Left renal pelvis (tissue), 4 donors: ENCODE measurements at places on chromosomes 1 and 21. TPM values are rescaled to one million over a fixed set of nuclear protein-coding genes. Genes with fewer than 3 reads are reported as not detected.

The NTMT2 gene
- polyA plus RNA-seq, result not detected

The SPOCD1 gene
- polyA plus RNA-seq, result 0.26 TPM

The DIRAS3 gene
- polyA plus RNA-seq, result 3.5 TPM

The TMEM59 gene
- 316 TPM for polyA plus RNA-seq

- DNase-seq, result no peak
Observed at GRCh38 chr1:102098536-102098935, 101.8 kb upstream of the OLFM3 start.

DNA sequence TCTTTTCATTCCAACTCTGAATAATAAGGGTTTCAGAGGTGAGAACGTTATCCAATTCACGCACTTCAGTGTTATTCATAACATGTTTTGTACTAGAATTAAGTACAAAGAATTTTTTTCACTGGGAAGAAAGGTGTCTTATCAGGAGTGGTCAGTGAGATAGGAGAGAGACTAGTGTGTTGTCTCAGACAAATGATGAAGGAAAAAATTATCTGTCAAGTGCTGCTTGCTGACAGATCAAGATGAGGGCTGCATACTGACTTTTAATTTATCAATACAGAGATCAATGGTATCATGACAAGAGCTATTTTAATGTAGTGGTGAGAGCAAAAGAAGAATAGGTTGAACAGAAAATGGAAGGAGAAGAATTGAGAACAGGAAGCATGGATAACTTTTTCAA lies 402.4 kb downstream of the KCNT2 start:
- DNase-seq, result no peak

DNA sequence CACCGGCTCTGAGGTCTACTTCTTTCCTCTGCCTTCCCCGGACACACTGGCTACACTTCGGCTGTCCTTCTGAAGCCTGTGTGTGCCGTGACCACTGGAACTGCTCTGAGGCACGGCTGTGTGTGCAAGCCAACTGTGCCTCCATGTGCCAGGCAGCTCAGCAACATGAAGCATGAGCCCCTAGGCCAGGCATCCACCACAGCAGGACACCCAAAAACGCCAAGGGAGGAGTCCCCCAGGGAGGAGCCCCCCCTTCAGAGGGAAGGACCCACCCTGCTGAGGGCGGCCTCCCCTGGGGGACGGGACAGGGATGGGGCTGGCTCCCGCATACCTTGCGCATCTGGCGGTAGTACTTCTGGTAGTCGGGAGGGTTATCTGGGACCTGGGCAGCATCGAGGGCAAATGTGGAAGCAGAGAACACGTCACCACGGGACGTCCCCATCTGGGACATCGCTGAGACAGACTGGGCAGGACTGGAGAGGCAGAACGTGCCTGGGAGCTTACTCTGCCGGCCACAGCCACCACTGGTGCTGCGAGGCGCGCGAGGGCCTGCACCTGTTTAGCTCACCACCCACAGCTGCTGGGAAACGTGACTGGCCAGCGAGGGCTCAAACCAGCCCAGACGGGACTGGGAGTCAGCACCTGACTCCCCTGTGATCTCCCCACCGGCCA lies 20.5 kb downstream of the LSS start:
- no peak for DNase-seq

- no peak for DNase-seq
Observed at GRCh38 chr1:89001510-89001909, 9.1 kb upstream of the KYAT3 start.

- no peak for DNase-seq
Observed at GRCh38 chr1:220655509-220655908, 34.7 kb upstream of the C1orf115 start.

GRCh38 chr21:29193901-29194300 lies 63.5 kb downstream of the MAP3K7CL start:
- DNase-seq, result no peak

DNA sequence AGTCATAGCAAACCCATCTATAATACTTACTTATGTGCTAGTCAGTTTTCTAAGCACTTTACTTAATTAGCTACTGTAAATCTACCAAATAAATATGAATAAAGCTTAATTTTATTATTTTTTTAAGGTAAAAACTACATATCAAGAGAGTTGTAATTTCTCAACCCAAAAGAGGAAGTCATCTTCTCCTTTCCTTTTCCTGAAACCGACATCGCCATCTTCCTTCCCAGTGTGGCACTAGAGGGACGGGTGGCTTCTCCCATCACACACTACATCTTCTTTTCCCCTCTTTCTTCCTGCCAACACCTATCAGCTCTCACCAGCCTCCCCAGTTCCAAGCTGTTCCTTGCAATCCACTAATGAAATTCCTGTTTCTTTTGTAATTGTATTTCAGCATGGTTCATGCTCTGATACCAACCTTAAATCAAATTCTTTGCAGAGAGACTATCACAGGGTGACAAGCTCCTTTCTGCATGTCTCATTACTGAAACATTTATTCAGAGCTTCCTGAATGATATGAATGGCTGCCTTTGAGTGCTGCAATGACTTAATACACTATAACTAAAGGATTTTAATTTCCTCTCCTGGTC lies 251.6 kb upstream of the FAM78B start:
- DNase-seq, result no peak

DNA sequence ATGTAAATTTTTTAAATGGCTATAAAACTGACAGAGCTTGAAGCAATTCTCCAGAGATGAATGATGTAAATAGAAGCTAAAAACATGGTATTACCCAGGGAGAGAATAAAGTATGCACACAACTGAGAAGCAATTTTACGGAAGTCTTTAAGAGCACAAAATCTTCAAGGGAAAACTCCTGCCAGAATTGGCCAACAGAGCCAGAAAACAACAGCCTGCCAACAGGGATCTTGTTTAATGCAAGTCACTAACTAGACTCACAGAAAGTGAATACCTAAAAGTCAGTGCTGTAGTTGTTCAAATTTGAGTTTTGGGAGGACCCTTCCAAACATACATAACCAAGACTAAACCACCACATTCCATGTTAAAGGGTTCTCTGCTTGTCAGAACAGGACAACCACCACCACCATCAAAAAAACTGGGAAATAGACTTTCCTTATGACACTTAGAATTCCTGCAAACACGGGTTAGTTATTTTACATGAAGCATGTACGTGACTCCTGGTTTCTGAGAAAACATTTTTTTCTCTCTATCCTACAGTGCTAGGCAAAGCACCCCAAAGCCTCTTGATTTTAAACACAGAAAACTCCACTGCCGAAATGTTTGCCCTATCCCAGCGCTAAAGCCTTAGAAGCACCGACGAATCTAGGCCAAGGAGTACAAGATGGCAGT lies 1.6 kb downstream of the EPS15 start:
- peak; percentile 21 for DNase-seq

GRCh38 chr1:156880473-156880872 lies 13.0 kb upstream of the PEAR1 start:
- no peak for DNase-seq
